ENCODE measurements at places on chromosomes 3 and 15.

GRCh38 chr3:159761848-159762635 is 226.6 kb upstream of the IL12A start:
- DNase-seq = no peak

DNA sequence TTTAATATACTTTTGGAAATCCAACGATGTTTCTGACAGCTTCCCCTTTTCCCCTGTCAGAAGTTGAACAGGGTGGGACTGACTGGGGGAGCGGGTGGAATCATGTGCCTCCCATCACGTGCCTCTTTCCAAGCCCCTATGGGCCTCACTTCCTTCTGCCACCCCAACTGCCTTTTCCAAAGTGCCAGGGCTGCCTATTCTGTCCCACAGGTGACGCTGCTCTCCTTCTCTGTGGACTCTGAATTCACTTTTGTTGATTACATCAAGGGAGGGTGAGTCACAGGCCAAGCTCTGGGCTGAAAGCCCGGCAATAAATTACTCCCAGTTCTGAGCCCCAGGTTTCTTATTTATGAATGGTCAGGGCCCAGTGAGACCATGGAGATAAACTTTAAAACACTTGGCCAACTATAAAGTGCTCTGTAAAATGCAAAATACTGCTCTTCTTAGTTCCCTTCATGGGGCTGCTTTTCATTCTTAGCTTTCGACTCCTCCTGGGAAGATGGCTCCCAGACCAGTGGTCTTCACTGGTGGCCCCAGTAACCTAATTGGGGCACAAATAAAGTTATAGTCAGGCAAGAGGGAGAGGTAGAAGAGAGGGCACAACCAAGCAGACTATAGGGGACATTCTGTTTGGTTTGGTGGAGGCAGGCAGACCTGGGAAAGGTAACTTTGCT is 12.3 kb downstream of the CPNE9 start:
- DNase-seq = peak; percentile 77

DNA sequence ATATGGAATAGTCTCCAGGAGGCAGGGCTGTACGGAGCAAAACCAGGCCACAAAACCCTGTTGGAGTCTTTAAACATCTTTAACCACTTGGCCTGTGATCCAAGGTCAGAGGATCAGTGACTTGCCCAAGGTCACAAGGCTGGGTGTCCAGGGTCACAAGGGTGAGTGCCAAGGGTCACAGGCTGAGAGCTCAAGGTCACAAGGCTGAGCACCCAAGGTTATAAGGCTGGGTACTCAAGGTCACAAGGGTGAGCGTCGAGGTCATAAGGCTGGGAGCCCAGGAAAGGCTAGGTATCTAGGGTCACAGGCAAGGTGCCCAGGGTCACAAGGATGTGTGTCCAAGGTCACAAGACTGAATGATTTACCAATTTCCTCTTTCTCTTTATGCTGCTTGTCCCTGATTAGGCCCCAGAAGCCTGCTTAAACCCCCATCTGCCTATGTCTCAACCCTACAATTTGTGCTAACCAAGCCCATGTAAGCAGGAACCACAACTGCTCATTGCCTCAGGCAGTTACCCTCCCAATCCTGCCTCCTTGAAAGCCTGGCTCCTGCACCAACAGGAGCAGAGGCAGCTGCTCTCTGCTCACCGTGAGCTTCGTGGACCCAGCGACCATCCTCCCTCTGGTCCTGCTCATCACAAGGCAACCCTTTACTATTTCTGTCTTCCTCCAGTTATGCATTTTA is 51.5 kb downstream of the MGLL start:
- DNase-seq = no peak

DNA sequence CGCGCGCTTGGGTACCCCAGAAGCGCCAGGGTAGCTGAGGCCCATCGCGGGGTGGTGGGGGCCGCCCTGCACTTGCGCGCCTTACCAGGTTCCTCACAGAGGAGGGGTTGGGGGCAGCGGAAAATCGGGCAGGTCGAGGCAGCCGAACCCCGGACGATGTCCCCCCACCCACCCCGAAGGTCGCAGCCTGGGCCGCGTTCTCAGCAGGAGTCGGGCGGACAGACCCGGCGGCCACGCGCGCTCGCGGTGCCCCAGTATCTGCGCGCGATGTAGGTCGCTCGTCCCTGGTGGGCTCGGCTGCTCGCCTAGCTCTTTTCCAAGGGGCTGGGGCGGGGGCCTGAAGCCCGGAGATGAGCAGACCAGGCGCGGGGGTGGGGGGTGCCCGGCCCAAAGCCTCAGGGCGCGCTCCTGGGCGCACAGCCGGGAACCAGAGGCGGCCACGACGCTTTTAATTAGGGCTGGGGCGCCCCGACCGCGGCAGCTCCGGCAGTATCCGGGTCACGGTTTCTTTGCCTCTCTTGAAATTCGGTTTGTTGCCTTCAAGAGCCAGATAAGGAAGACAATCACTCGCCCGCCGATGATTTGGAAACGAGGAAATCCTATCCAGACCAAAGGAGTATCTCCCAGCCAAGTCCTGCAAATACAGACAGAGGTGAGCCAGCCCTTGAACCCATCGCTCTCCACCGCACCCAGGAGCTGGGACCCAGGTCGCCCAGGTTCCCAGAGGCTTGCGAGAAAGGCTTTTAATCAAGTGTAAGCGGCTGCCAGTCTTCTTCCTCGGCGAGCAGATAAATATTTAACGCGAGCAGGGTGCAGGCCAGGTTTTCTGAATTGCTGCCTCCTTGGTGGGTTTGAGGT is 4.6 kb downstream of the SKOR1 start:
- DNase-seq = no peak

DNA sequence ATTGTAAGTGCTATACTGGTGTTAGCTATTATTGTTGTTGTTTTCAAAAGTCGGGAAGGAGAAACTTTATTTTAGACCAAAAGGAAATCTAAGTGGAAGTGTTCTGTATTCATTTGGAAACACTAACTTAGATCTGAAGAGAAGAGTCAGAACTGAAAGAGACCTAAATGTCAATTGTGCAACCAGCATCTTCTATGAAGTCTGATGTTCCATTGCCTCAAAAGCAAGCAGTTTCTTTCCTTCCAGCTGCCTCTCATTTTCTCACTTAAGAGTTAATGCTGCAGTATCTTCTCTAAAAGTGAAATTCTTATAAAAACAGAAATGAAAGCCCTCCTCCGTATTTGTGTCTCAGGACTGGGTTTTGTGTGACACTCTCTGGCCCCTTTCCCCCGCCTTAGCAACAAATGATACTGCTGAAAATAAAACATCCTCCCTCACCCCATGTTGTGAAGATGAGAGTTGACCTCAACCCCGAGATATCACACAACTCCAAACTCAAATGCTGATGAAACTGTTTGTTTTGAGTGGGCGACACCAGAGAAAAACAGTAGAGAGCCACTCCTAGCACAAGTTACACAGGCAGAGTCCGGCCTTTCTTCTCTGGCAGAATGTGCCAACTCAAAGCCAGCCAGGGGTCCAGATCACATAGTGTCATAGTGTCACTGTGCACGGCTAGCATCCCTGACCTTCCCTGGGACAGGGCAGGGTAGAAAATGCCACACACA is 48.9 kb downstream of the GLDN start:
- DNase-seq = no peak

DNA sequence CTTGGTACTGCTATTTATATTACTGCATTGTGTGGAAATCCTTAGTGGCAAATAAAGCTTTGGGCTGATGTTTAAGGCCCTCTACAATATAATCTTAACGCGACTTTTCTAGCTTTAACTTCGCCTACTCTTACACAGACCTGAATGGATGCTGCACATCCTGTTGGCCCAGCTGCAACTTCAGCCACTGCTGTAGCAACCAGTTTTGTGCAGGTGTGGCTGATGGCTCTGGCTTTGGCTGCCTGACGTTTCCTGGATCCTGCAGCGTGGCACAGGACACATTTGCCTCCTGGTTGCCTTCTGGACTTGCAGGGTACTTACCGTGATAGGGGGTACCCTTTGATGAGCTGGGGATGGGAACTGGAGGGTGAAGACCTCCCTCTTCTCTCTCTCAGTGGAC is 20.2 kb upstream of the ERICH6 start:
- DNase-seq = no peak

GRCh38 chr3:117756563-117756962 is 1047.0 kb downstream of the TUSC7 start:
- DNase-seq = no peak

DNA sequence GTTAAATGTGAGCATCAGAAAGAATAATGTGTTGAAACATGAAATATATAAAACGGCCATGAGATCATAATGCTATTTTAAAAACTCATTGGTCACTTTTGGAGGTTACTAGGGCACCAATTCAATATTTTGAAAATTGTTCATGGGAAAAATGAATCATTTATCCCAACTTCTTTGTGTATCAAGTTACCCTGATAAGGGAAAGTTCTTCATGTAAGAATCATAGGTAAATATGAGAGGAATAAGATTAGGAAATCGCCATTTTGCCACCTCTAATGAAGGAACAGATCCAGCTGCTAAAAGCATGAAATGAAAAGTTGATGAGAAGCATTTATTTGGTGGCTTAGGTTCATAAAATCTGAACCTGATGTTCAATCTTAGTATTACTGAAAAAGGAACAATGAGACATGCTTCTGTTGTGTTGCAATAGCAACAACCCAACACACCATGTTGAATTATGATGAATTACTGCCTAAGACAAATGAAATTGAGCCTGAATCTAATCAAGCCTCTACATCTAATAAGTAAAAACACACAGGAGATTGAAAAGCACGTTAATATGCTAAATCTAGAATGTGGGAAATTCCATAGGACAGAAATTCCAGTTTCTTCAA is 32.5 kb downstream of the ABHD5 start:
- no peak for DNase-seq

- DNase-seq = no peak
Measured at GRCh38 chr15:34794590-34795206, 651 bp downstream of the ACTC1 start.

DNA sequence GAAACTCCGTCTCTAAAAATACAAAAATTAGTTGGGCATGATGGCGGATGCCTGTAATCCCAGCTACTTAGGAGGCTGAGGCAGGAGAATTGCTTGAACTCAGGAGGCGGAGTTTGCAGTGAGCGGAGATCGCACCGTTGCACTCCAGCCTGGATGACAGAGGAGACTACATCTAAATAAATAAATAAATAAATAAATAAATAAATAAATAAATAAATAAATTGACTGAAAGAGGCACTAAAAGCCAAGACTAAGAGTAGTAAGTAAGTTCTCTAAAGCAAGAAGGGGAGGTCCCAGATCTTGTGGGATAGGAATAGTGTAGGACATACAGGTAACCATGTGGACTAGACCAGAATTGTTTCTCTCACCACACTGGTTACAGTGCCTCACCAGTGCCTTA is 40.0 kb downstream of the TLNRD1 start:
- DNase-seq = no peak

DNA sequence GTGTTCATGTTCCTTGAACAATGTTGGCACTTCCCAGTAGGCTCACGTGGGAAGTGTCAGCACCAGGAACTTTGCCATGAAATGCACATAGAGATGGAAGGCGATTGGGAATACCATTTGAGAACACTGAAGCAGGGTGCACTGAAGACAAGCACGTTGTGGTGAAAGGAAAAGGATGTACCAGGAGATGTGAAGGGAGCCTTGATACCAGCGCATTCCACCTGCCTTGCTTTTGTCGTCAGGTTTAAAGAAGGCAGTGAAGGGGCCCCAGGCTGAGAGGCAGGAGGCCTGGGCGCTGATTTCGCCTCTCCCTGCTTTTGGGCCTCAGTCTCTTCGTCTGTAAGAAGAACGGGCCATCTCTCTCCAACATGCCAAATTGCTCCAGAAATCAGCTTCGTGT is 194.5 kb upstream of the HES1 start:
- no peak for DNase-seq

DNA sequence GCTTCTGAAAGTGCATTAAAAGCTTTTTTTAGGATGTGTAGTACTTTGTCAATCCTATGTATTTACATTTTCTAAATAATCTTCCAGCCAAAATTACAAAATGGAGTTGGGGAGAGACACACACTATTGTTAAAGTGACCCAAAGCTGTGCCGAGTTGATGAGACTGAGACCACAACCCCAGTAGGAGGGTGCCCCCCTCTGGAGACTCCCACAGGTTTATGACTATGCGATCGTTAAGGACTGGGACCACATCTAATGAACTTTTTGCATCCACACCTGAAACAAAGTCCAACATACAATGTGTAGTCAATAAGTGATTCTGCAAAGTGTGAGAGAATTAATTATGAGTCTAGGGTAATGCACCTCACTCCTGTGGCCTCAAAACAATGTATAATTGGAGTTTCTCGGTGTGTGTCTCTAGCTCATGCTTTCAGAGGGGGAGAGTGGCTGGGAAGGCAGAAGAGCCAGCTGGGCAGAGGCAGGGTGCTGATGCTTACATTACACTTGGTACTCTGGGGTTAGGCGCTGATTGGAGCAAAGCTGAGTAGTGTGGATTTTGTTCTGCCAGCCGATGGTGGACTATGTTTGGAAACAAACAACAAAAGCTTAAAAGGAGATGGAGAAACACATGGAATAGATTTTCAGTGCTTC is 102.8 kb downstream of the KCNH8 start:
- peak; percentile 13 for DNase-seq

DNA sequence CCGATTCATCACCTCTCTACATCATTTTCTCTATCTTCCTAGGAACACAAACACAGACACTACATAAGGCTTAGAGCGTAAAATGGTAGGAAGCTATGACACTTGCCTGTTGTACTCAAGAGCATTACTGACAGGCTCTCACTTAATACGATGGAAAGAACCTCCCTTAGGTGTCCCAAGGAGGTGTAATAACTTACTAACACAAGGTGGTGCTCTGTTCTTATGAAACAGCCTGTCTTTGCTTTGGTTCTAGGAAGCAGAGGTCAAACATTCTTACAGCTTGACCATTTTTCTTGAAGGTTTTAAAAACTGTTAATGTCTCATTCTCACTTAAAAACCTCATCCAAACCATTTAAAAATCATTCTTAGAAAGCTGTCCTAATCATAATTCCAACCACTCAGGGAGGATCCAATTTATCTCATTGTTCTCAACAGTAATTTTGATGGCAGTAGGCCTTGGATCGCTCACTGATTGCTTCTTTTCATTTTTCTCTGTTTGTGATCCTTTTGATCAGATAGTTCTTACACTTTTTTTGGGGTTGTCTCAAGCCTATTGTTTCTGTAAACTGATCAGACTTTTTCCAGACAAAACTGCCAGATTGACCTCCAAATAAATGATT is 317.8 kb upstream of the AGTR1 start:
- no peak for DNase-seq

DNA sequence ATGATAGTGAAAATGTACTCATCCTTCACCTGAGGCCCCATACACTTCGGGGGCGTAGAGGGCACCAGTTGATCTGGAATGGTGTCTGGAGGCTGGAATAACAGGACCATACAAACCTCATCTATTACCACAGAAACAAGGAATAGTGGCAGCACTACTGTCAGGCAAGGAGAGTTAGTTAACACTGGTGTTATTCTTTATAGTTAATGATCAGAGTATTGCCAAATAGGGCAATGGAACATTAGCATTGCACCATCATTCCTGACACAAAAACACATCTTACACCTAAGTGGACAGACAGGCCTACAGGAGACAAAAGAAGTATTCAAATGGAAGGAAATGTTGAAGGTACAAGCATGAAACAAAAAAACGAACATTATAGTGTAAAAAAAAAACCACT is 137.0 kb upstream of the UBP1 start:
- no peak for DNase-seq
